ENCODE measurements at places on chromosomes 6 and 20.

DNA sequence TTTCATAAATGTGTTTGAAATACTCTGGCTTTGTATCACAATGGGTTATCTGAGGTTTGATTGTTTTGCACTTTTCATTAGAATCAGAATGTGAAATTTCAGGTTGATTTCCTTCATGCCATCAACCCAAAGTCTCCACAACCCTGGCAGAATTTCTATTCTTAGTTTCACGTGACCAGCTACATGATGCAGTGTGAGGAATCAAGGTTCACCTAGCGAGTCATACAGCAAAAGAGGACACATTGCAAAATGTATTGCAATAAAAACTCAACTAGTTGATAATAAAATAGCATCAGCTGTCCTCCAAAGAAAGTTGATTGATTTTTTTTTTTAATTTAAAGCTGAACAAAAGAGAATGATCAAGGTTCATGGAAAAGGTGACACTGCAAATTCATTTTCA, 2.2 kb downstream of the HAO1 start:
- no peak for DNase-seq

GRCh38 chr6:36735110-36736071, 37.8 kb downstream of the RAB44 start:
- DNase-seq, result no peak

DNA sequence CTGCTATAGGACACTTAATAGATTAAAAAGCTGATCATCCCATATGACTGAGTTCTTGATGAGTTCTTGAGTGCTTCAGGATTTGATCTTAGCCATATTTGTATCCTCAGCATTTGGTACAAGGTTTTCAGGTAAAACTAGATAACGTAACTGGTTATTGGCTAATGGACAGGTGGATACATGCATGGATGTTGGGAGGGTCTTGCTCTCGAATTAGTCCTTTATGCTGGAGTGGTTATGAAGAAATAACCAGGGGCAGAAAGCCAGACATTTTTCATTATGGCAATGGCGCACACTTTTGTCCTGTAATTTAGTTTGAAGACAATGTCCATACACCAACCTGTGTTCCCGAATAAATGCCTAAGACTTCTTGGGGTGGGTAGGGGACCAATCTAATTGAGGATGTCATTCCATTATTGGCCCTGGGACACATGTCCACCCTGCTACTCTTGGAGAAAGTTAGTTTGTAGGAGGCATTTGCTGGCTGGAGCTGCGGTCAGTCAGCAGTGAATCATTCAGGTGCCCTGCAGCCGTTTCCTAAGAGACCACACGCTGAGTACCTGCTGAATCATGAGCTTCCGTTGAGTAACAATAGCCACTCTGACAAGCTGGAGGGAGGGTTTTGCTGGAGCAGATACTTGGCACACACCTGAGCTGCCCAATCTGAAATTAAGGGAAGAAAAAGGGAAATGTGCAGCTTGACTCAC, 194.4 kb downstream of the FOXA2 start:
- peak; percentile 33 for DNase-seq

GRCh38 chr20:24734139-24734538, 214.9 kb upstream of the CST7 start:
- DNase-seq, result no peak

GRCh38 chr20:48295966-48296421, 510.7 kb upstream of the SULF2 start:
- no peak for DNase-seq

DNA sequence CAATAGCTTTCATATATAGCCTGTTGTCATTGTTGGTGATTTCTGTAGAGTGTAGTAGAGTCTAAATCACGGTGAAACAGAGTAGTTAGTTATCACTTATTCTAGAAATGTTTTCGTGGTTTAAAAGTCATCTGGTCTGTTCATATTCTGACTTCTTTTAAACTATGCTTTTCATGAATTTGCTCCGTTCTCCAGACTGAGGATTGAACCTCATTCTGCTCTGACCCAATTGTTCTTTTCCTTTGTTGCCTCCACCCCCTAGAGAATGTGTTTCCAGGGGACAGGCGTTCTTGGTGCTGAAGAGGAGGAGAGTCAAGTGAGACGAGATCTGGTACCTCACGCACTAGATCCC, 748 bp upstream of the ZNF292 start:
- DNase-seq, result no peak

DNA sequence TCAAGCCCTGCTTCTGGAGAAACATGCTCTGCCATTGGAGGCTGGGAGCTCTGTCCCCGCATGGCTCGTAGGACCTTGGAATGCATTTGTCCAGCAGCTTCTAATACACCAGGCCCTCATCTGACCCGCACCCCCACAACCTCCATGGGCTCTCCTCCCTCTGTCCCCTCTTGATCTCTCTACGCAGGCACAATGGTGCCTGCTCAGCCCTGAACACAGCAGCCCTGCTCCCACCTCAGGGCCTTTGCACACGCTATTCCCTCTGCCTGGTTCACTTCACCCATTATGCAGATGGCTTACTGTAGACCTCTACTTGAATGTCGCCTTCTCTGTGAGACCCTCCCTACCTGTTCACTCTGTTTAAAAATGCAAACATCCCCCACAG, 27.0 kb upstream of the PTGIS start:
- DNase-seq, result no peak

DNA sequence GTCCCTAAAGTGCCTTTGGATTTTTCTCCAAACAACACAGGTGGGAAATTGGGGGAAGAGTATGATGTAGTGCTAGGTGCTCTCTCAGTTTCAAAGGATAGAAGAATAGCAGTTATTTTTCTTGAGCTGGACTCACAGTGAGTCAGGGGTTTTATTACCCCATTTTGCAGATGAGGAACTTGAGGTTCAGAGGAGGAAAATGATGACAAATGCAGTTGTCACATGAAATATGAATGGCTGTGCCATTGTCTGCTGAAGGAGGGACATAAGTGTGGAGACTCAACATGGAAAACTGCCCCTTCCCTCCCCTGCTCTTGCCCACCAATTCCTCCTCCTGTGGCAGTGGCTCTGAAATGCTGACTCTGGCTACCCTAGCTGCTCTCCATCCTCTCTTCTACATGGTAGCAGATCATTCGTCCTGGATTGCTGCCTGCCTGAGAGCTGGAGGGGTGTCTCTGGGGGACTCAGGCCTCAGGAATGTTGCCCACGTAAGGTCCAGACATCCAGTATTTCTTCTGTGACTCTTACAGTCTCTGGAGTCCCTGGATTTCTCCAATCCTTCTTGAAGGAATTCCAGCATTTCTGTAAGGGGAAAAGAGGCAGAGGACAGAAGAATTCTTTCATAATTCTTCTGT, 37.6 kb upstream of the EPB41L1 start:
- no peak for DNase-seq

- DNase-seq, result no peak
These were observed 56.9 kb downstream of the RTN4IP1 start for GRCh38 chr6:106572436-106572835.

DNA sequence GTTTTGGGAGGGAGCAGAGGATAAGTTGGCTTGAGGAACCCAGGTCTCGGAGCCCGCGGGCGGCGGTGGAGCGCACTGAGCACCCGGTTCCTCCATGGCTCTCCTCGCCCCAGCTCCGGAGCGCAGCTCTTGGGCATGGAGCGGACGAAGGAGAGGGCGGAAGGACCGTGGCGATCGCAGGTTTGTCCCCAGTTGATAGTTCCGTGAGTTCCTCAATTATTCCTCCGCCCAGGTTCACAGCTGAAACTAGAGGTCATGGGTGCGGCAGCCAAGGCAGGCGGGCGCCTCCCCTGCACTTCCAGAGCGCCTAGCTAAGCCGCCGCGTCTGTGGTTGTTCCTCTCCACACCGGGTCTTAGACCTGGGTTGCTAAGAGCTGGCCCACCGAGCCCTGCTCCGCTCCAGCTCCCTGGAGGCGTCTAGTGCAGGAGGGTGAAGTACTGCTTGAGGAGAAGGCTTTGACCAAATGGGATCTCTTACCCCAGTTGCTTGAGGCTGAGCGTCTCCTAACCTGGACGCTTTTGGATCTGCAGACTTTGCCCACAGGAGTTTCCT, at the start of gene HTR1B:
HTR1B (minus strand) TSS at position 184 of the 553 bp plus-strand sequence; CDS start at position 96, 88 bp downstream.
- DNase-seq, result peak; percentile 66

- DNase-seq, result no peak
These were observed 69.8 kb downstream of the BTBD3 start for GRCh38 chr20:11987526-11987925.

DNA sequence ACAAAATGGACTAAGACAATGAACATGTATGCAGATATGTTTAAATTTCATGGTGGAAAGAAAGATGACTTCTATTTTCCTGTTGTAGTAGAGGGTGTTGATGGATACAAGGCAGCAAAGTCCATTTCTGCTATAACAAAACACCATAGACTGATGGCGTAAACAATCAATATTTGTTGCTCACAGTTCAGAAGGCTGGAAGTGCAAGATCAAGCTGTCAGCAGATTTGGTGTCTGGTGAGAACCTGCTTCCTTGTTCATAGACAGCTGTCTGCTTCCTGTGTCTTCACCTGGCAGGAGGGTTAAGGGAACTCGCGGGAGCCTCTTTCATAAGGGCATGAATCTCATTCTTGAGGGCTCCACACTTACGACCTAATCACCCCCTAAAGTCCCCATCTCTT, 83.0 kb upstream of the ELOVL5 start:
- DNase-seq, result no peak

DNA sequence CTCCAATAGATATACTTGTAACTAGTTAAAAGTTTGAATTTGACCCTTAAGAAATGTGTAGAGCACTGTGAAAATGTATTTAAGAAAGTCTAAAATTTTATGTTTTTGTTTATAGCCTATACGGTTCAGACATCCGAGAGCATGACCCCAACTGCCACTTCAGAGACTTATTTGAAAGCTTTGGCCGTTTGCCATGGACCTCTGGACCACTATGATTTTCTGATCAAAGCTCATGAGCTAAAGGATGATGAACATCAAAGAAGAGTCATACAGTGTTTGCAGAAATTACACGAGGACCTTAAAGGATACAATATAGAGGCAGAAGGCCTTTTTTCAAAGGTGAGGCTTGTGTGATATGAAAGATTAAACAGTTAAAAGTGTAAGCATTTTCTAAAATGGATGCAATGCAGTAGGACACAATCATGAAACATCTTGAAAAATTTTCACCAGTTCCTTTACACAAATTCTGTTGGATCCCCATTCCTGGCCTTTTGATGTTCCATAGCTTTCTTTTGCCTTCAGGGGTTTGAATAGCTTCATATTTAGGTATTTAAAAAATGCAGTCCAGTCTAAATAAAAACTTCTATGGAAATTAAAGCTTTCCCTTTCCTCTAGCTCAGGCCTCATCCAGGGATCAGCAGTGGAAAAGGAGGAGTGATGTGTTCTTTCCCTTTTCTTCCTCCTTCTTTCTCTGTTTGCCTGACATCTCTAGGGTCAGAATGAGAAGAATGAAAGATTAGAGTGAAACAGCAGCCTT, 29.0 kb downstream of the AFG1L start:
- DNase-seq, result no peak
